ENCODE measurements at places on chromosomes 6 and 20.

GRCh38 chr6:144546807-144547206 is 261.7 kb downstream of the UTRN start:
- no peak for ATAC-seq

GRCh38 chr20:47655635-47656034 is 129.6 kb downstream of the SULF2 start:
- ATAC-seq = no peak

- no peak for ATAC-seq
Measured at GRCh38 chr6:149567945-149568585, 1.9 kb downstream of the GINM1 start.

GRCh38 chr6:20173833-20174792 is 38.2 kb downstream of the MBOAT1 start:
- ATAC-seq = no peak

GRCh38 chr6:31352310-31352682 is 4.7 kb downstream of the HLA-B start:
- no peak for ATAC-seq

DNA sequence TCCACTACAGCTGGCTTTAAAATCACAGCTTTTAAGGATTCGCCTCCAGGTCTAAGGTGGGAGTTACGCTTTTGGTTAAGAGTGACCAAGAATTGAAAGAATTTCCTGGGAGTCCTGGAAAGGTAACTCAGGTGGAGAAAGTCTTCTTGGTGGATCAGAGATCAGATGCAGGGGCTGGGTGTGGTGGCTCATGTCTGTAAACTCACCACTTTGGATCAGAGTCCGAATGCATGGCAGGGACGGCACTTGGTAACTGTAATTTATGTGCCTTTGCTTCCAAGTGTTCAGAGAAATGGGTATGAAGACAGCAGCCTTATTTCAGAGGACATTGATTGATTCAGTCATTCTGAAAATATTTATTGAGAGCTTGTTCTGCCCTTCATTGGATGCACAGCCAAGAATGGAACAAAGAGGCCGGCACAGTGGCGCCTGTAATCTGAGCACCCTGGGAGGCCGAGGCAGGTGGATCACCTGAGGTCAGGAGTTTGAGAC is 18.0 kb upstream of the JARID2 start:
- ATAC-seq = no peak

GRCh38 chr20:35618263-35619131 is 2.9 kb downstream of the SPAG4 start:
- no peak for ATAC-seq

DNA sequence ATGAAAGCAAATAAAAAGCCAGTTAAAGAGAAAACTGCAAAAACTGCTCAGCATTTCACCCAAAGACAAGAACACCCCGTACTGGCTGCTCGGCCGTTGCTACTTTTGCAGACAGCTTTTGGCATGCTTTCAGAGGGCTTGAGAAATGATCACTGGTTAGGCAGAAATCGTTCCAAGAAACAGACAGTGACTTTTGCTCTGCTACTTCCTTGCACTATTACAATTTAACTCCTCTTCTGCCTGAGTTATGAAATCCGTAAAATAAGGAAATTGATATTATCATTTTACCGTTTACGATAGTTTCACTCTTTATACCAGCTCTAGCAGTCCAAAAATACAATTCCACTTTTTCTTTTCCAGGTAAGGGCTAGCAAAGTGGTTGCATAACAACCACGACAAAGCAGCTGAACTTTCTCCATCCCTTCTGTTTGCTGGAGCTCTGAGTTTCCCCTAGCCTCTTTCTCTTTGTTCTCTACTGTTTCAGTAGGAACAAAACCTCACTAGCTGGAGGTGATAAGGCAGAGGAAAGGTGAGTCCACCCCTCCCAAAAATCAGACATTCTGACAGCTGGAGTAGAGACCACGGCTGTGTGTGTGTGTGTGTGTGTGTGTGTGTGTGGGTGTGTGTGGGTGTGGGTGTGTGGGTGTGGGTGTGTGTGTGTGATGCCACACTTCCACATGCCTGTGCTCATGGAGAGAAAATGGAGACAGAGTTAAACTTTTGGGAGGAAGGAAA is 191.8 kb upstream of the RREB1 start:
- ATAC-seq = no peak

GRCh38 chr6:140051521-140052512 is 677.4 kb upstream of the CITED2 start:
- ATAC-seq = no peak

DNA sequence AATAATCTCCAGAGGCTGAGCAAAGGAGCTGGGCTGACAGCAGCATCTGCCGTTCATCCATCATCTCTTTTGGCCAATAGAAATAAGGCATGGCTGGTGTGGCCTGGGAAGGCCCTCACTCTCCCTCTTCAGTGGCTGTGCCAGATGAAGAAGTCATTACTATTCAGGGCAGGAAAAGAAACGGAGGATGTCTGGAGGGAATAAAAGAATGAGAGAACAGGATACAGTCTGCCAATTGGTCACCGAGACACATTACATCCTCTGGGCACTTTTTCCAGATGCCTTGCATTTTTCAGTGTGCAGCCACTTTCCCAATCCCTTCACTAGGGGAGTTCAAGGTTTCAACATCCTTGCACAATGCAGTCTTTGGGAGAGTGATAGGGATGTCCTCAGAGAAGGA is 32.2 kb upstream of the VGLL2 start:
- no peak for ATAC-seq

DNA sequence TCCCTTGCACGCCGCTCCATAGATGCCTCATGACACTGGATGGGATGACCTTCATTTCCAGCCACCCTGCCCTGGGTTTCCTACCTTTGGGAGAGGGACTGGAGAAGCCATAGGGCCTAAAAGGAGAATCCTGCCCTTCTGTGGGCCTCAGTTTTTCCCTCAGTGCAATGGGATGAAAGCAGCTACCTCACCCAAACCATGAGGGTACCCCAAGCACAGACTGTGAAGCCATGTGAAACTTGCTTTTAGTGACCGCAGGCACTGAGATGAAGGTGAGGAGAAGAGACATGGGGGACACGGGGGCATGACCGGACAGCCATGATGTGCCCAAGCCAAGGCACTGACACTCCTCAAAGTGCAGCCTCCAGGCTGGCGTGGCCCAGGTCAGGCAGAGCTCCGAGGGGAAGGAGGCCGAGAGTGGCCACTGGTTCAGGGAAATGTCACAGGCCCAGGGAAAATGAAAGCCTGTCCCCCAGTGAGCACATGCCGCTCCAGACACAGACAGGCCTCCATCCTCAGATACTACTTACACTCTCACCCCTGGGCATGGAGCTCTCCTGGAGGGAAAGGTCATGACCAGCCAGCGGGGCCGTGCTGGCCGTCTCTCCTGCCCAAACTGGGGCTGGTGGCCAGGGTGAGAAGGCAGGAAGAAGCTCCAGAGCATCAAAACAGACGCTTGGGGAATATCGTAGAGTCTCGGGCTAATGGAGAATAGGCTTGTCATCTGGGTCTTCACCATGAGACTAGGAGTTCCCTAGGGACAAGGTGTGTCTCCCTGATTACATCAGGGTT is 116.2 kb downstream of the GRM4 start:
- ATAC-seq = no peak

DNA sequence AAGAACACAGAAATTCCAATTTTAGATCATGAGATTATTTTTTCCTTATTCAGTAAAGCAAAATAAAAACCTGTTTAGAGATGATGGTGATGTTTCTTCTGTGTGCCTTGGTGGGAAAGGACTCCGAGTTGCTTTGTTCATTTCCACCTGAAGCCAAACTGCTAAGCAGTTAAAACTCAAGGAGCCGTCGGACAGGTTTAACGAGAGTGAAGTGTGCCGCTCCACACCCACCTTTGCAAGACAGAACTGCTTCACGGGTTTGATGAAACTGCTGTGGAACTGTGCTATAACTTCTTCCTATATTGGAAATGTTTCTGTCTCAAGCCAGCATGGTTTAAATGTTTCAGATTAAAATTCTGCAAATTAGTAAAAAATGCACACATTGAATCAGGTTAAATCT is 9.2 kb upstream of the DSP start:
- ATAC-seq = no peak

DNA sequence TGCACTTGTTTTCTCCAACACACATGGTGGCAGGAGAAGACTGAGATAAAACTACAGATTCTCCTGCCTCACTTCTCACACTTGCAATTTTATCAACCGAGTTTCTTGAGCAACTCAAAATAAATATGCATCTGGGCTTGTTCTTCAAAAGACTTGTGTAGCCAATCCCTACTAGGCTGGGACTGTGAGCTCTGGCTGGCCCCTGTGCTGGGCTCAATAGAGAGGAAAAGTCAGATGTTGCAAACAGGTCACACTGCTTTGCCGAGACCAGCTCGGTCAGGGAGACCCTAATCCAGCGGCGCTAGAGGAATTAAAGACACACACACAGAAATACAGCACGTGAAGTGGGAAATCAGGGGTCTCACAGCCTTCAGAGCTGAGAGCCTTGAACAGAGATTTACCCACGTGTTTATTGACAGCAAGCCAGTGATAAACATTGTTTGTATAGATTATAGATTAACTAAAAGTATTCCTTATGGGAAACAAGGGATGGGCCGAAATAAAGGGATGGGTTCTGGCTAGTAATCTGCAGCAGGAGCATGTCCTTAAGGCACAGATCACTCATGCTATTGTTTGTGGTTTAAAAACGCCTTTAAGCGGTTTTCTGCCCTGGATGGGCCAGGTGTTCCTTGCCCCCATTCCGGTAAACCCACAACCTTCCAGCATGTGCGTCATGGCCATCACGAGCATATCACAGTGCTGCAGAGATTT is 32.7 kb downstream of the FAM50B start:
- ATAC-seq = no peak

DNA sequence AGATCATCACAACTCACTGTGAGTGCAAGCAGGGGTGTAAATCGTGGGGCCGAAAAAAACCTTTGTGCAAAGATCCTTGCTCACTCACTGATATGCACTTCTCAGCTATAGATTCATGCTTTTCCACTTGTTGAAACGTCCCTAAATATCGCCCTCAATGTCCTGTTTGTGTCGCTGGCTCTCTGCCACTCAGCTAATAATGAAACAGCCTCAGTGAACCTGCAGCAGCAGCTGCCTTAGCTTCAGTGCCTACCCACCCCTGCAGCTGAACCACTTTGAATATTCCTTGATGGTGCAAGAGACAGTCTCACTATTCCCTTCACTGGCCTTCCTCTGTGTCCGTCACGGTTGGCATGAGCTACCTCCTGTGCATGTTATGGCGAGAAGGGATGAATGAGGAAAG is 128.9 kb upstream of the NAA20 start:
- ATAC-seq = no peak

DNA sequence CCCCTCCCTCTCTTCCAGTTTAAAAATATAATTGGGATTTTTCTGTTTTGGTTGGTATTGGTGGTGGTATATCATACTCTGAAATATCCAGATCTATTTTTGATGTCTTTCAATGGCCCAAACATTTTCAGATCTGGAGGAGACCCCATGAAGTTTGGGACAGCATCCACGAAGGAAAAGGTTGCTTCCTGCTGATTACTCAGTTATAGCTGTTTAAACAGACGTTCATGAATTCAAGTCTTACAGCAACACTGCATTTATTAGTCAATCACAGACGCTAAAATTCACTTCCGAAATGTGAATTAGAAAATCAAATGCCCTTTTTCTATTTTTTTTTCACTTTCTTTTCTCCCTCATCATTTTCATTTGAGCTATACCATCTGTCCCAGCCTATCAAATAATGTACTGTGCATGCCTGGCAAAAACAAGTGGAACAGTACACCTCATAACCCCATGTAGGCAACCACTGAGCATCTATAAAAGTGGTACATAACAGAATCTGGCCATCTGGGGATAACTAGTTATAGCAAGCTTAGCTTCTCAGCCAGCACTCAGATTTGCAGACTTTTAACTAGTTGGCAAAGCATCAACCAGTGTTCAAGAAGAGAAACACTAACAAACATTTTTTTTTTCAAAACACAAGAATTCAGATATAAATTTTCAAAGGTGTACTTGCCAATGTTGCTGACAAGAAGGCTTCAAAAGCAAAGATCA is 124.5 kb downstream of the HIVEP2 start:
- ATAC-seq = no peak

GRCh38 chr6:35777356-35778102 is 1.1 kb downstream of the CLPSL2 start:
- ATAC-seq = no peak

DNA sequence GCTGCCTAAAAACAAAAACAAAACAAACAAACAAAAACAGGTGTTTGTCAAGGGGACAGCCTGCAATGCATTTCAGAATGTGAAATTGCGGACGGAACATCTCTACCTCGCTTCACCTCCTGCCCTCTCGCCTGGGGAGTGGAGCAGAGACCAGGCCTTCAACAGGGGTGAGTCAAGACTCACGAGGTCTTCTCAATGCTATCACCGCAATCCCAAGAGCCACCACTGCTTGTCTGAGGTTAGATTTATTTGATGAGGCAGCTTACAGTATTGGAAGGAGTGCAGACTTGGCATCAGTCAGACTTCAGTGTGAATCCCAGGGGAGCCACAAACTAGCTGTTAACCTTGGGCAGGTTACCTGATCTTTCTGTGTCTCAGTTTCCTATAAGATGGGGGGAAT is 7.7 kb downstream of the GABRR1 start:
- ATAC-seq = no peak

DNA sequence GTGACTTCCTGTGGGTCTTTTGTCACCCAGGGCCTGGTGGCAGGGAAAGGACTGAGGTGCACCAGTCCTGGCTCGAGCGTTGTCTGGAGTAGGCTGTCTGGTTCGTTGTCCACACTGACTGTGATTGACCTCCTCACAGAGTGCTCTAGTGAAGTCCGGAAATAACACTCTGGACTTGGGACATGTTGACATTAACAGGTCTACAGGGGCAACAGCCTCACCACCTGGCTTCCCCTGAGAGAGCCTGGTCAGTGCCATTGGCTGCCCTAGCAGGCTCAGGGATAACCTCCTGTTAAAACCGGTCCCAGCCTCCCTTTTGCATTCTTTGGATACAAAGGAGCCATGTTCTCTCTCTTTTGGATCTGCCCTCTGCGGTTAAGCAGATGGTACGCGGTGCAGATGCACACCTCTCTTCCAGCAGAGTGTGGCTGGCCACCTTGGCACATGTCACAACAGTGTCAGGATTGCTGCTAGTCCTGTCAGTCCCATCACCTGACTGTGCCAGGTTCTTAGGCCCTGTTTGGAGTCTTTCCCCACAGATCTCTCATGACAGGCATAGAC is 46.2 kb downstream of the CDS2 start:
- ATAC-seq = no peak

- peak; percentile 41 for ATAC-seq
Measured at GRCh38 chr20:39800548-39800947, 838.4 kb downstream of the DHX35 start.

DNA sequence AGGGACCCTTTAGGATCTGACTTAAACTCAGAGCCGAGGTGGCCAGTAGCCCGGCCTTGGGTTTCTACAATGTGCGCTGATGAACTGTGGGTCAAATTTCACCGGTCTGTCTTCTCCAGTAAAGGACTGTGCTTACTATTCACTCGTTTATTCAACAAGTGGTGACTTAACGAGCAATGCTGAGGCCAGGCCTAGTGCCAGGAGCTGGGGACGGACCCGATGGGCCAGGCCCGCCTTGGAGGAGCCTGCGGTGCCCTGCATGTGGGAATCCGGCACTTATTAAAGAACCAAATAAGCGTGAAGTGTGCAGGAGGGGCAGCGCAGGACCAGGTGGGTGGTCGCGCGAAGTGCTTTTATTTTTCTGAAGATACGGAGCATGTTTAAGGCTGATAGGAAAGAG is 24.0 kb downstream of the CTCFL start:
- ATAC-seq = no peak

- ATAC-seq = no peak
Measured at GRCh38 chr6:154363821-154364220, 7.2 kb upstream of the IPCEF1 start.

All from stimulated activated memory B cell treated with anti-CD40 and anti-IgM and Interleukin-4, amounts not matched to agents 10 μg/mL and 1 μg/mL and 100 μg/mL, for 72 hours (primary cell).